AML-193 (cell line): ENCODE measurements at places on chromosomes 6 and 20.

DNA sequence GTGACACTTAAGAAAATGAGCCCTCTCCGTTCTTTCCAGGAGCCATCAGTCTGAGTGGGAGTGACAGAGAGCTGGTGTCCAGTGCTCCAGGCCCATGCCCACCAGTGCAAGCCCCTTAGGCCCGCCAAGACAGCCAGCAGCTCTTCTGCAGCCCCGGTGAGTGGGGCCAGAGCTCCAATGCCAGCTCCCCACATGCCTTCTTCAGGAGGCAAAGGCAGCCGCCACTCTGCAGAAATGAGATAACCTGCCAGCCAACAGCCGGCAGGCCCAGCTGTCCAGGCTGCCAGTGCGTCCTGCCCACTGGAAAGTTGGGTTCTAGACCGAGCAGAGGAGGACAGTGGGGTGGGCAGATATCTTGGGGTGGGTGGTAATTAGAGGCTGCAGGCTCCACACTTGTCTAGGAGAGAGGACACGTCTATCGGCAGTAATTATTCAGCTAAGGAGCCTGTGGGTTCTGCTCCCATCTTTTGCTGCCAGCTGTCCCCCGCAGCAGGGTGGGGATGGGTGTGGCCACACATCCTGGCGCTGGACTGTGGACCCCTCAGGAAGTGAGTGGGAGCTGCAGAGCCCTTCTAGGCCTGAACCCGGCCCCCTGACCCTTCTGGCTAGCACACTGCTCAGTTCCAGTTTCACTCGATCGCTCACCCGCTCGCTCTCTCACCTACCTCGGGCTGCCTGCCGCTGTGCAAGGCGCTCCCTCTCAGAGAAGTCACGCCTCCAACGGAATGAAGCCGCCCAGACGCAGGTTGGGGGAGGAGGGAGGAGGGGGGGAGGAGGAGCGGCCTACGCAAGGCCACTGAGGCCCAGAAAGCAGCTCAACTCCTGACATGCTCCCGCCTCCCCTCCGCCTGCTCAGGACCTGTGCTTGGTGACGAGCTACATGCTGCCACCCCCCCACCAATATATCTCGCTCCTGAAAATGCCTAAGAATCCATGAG lies 3.6 kb downstream of the GRM4 start:
- no peak for DNase-seq

- DNase-seq: no peak
Observed at GRCh38 chr6:161487217-161487531, 213.3 kb upstream of the AGPAT4 start.

- DNase-seq: no peak
Observed at GRCh38 chr6:7904654-7905319, 5.8 kb downstream of the TXNDC5 start.

DNA sequence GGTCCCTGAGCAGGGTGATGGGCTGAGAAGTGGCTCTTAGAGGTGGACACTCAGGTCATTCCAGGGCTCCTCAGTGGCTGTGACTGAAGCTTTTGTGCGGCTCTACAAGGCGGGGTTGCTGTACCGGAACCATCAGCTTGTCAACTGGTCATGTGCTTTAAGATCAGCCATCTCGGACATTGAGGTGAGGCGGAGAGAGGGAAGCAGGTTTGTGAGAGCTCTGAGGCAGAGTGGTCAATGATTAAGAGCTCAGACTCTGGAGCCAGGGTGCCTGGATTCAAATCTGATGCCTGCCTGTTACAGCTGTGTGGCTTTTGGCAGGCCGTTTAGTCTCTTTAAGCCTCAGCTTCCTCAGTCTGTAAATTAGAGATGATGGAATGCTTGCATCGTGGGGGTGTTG lies 3.0 kb downstream of the VARS2 start:
- DNase-seq: no peak

DNA sequence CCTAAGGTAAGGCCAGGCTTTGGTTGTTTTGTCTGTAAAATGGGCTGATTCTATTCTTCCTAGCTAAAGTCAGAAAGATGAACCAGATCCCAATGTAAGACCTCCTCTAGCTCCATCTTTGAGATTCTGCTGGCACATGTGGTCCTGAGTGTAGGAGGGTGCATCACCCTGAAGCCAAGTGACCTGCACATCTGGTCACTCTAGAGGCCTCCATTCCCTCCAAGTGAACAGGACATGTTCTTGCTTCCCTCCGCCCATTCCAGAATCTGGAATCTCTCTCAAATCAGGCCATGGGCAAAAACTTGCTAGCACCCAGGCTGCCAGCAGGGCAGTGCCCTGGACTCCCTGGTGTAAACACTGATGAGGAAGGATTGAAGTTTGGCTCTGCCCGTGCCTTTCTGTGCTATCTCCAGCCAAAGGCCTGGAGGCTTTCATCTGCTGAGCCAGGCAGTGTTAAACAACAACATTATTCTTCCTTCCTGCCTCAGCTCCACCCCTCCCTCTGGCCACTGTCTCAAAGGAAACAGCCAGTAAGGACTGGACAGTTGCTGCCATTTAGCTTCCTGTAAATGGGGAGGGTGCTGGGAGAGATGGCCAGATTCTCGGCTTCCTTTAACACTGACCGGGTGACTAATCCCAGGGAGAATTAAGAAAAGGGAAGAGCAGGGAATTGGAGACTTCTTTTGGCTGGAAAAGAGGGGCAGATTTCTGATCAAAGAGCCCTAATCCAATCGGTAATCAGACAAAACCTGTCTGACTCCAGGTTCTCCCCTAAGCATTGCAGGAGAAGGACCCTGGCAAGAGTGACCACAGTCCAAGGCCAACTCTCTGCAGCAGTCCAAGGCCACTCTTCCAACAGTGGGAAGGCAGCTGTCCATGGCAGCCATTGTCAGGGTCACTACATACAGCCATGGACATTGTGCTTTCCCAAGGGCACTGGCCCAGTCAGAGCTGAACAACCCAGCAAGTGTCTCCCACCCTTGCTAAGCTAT lies 19.5 kb upstream of the ADGRF1 start:
- no peak for DNase-seq

DNA sequence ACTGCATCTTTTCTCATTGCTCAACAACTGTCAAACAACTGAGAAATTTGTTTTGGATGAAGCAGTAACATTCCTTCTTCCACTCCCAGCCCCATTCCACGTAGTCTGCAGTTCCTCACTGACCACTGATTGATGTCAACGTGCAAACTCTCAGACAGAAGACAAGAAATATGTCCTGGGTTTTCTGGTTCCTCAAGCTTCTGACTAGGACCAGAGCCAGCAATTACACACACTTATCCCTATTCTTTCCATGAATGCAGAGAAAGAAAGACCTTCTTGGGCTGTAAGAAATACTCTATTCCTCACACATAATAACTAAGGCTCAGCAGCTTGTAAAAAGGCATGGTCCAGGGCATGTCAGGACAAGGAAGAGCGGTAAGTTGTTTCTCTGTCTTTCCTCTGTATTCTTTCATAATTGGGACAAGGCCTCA lies 790.1 kb upstream of the SLC35B3 start:
- no peak for DNase-seq

DNA sequence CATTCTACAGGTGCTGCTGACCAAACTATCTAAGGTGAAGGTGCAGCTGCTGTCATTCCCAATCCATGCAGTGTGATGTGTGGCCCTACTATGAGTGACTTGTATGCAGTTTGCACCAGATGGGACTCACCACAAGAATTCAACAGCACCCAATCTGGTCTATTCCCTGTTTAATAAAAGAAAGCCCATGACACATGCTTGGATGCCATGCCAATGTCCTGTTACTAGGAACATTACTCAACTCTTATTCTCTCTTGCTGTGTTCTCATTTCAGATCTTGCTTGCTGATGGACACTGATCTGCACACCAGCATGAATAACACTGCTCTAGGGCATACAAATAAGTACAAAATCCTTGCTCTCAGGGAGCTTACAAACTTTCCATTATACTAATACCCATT lies 221.6 kb upstream of the CDYL start:
- no peak for DNase-seq

GRCh38 chr20:58377766-58378401 lies 11.1 kb upstream of the VAPB start:
- DNase-seq: no peak

- no peak for DNase-seq
Observed at GRCh38 chr6:70479236-70479635, 65.9 kb downstream of the FAM135A start.

DNA sequence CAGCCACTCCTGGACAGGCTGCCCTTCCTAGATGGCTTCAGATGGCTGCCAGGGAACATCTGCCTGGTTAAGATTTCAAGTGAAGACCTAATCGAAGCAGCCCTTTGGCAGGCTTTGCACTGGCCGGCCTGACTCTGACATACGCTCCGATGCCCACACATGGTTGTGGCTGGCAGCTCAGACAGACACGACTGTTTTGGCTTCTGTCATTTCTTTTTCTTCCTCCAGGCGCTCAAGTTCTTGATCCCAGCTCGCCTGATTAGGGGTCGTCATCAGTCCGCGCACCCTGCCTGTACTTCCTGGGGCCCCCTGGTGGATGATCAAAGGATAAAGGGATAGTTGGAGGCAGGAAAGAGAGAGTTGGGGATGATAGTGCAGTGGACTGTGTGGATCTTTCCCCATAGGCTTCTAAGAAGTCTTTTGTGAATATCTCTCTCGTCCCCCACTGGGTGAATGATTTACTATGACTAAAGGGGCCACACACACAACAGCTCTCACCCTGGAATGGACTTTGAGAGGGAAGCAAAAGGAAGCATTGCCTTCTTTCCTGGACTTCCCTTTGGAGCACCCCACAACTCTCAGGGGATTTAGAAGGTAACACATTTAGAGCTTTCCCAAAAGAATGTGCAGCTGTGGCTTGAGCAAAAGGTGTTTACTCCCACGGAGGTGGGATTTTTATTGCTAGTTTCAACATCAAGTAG lies 21.4 kb upstream of the TRAM2 start:
- DNase-seq: peak; percentile 9

DNA sequence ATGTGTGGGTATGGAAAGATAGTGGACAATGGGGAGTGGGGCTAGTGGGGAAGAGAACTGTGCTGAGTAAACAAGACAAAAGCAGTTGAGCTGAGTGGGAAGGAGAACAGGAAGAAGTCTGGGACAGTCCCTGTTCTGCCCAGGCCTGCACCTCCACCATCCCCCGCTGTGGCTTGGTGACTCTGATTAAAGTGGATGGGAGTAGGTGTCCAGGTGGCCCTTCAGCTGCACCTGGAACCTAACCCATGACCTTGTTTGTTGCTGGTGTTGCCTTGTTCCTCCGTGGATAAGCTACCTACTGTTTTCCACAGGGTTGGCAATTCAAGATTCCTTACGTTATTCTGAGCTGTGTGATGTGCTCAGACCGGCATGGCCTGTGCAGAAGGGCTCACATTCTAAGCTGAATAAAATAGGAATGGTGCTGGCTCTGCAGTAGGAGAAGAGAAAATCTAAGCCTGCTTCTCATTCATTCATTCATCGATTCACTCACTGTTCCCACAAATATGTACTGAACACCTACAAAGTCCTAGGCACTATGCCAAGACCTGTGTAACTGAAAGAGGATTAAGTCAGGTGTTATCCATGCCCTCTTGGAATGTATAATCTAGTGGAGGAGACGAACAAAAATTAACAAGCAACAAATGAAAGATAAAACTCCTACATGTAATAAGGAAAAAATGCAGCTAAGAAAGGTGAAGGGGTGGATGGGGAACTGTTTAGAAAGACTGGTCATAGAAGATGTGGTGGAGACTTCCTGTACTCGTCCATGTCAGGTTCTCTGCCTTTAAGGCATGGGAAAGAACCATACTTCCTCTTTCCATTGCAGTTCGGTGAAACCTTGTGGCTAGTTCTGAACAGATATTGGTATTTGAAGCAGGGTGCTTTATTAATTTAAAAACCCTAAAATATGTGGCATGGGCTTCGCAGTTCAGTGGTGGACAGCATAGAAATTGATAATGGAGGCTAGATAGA lies 10.1 kb upstream of the CALHM6 start:
- peak; percentile 99 for DNase-seq

DNA sequence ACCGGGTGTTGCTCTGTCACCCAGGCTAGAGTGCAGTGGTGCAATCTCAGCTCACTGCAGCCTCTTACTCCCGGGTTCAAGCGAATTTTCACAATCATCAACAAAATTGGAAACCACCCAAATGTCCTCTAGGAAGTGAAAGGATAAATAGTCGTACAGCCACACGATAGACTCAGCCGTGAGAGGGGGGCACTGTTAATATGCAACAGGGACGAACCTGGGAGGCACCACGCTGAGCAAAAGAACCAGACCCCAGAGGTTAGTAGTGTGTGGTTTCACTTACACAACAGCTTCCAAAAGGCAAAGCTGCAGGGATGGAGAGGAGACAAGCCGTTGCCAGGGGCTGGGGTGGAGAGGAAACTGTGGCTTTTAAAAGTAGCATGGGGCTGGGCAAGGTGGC lies 30.1 kb upstream of the NTSR1 start:
- DNase-seq: peak; percentile 93

GRCh38 chr20:31859998-31860380 lies 10.3 kb downstream of the DUSP15 start:
- no peak for DNase-seq

DNA sequence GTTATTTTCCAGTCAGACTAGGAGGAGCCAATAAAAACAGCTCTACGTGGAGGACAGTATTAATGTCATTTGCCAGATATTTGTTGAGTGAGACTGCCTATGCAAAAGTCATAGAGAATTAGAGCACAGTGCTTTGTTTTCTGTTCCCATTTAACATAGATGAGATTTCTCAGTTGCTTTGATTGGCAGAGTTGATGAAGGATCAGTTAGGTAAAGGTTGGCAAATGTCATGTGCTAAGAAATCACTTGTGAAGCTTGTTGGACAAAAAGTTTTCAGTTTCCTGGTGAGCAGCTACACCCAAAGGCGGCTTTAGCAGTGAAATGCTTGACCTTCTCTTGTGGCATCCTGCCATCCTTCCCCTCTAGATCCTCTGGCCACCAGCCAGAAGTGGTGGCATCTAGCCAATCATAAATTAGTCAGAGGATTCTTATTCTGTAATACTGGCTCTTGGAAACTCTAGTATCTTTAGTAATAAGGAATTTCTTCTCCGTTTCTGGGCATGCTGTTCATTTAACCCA lies 37.0 kb downstream of the BCKDHB start:
- peak; percentile 8 for DNase-seq

DNA sequence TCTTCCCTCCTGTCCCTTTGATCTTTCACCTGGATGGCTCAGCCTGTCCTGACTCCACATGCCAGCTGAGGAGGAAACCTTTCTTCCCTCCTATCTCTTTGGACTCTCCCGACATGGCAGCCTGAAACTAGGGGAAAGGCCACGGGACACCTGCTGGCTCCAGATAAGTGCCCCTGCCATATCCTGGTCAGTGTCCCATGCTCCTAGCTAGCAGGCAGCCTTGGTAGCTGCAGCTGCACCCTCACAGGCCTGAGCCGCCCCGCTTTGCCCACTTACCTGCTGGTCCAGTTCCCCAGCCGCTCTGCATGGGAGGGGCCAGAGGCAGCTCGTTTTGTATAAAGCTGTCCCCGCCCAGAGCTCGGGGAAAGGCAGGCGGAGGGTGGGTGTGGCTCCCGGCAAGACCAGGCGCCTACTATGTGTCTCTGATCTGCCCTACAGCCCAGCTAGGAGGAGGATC lies 7.4 kb upstream of the SLC52A3 start:
- no peak for DNase-seq

DNA sequence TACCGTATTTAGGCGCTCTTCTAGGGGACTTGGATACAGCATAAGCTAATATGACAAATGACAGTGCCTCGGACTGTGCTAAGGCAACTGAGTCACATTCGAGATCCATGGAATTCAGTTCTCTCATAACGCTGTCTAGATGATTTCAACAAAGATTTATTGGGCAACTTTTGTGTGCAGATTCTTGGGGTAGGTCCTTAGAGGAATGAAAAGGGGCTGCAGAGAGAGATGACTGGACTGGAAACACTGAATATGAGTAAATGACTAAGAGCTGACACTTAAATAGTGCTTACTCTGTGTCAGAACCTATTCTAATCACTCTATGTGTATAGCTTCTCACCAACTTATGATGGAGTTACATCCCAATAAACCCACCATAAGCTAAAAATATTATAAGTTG lies 36.4 kb upstream of the MARCKS start:
- no peak for DNase-seq

GRCh38 chr6:19465256-19465655 lies 371.9 kb upstream of the ID4 start:
- no peak for DNase-seq
